ENCODE measurements at places on chromosomes 2 and 18. TPM values are rescaled to one million over a fixed set of nuclear protein-coding genes. Genes with fewer than 3 reads are reported as not detected.
A peak's percentile ranks its signal among the peaks of the same experiment; 100 is the strongest.

- DNase-seq, result peak; percentile 7
Measured at GRCh38 chr18:80191907-80192652, 55.2 kb downstream of the PARD6G start.

DNA sequence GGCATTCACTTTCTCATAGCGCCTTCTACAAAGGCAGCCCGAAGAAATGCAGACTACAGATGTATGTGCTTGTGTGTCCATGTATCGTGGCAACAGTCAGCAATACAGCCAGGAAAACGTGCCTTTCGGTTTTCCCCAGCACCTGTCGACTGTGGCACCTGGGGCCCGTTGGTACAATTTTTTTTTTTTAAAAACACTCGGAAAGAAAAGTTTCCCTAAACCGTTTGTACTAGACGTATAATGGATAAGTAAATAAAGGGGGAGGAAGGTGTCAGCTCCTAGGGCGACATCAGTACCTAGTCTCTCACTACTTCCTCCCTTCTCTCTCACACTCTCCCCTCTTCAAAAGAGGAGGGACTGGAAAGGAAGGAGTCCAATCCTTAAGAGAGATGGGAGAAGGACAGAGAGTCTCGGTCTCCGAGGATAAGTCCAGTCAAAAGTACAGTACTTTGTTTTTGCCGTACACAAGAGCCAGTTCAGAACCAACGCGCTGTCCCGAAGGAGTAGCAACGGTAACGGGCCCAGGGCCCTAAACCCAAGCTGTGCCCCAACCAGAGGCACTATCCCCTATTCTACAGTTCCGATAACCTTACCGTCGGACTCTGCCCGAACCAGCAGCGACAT lies 759 bp downstream of the PPP4R3B start:
- no peak for DNase-seq

DNA sequence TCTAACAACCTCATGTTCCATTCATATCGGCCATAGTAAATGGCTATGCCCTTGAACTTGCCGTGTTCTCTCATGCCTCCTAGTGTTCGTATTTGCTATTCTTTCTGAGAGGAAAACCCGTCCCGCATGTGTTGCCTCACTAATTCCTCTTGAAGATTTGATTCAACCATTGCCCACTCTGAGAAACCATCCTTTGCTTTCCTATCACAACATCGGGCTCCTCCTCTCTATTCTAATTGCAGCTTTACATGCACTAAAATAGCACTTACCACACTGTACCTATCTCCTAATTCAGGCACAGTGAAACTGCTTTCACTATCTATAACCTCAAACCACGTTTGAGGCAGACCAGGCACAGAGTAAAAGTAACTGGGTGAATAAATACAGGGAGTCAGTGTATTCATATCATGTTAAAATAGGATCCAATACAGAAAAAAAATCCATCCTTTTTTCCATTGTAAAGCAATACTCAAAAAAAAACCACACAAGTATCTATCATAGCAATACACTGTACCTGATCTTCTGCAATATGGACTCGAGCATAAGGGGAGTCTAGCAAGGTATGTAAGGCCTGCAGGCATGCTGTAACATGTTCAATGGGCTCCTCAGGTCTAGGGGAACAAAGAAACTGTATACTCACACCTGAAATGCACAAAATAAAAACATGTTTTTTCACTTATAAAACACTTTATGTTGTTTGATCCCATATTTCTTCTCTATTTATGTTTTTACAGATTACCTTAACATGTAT lies 39.0 kb upstream of the STRN start:
- DNase-seq, result no peak

DNA sequence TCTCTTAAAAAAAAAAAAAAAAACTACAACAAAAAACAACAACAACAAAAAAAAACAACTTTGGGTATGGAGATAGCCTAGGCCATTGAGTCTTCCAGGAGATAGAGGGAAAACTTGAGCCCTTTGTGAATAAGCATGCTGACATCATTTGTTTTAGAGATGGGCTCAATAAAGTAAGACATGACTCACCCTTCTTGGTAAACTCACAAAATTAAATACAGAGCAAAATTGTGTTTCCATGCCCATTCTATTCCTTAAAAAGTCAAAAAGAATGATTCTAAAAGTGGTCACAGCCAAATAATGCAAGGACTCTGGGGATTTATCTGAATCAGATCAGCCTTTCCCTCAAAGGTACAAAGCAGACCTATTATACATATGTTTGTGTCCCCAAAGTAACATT lies 117.4 kb downstream of the ETAA1 start:
- DNase-seq, result no peak

GRCh38 chr2:71459084-71459431 lies 5.7 kb downstream of the DYSF start:
- peak; percentile 43 for DNase-seq

Gene LIPG
- total RNA-seq, result 0.93 TPM

DNA sequence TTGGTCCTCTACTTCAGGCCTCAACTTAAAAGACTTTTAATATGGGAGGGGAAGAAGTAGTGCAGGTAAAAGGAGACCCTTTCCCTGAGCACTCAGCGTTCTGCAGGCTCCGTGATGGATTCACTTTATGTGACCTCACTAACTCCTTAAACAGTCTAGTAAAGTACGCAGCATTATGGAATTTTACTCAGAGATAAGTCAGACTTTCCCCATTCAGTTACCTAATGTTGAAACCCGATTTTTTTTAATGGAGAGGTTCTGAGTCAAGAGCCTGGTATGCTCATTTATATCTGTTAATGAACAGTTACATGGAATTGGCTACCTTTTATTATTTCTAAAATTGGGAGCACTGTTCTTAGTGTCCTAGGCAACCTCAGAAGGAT lies 34.1 kb downstream of the RASGRP3 start:
- DNase-seq, result no peak

Gene SPHKAP
- 23.5 TPM for total RNA-seq

DNA sequence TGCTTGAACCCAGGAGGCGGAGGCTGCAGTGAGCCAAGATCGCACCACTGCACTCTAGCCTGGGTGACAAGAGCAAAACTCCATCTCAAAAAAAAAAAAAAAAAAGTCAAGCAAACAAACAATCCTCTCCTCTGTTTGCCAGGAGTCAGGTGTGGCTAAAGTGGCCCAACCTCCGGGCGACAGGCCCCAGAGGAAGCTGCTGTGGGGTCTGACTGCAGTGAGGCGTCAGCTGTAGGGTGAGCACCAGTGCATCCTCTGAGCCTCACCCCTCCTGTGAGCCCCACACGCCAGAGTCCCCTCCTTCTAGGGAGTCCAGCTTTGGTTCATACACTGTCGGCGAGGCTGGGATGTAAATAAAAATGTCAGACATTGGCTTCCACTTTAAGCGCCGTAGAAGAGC lies 76.5 kb upstream of the HS6ST1 start:
- DNase-seq, result no peak

Gene ABHD1
- 1.0 TPM for total RNA-seq

DNA sequence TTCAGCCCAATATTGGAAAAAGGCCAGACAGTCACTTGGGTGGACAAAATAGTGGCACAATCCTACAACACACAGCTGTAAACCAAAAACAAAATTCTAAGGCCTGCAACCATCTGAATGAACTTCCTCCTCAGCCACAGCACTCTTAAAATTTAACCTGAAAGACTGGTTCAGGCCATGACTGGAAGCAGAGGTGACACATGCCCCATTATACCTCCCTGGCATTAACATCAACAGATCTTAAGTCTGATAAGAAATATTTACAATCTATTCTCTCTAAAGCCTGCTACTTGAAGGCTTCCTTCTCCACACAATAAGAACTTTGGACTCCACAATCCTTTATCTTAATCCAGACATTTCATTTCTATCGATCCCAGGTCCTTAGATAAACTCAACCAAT lies 192.4 kb upstream of the LRP1B start:
- DNase-seq, result no peak

DNA sequence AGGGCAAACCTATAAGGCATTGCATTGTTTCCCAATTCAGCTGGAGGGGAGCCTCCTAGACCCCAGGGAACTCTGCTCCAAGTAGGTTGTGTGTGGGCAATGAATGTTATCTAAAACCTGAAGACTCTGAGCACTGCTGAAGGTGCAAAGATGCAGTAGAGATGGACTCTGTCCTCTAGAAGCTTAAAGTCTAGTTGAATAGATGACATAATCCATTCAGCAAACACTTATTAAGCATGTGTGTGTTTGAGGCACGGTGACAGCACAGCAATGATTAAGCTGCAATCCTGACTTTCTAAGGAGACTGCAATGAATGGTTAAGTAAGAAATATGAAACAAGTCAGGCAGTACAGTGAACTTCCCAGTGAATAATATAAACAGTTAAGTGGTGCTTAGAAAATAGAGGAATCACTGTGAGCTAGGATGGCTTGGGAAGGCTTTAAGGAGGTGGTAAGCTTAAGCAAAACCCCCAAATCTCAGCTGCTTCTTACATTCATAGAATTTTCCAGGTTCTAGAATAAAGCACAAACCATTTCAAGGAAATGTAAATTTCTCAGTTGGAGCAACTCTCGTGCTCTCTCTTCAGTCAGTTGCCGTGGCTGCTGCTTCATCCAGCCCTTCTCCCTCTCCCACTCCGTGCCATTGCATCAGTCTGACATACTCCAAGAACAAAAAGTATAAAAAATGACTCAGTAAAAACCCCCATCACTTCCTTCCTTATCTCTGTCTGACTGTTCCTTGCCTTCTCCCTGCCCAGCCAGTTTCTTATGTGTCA lies 19.1 kb downstream of the MXD1 start:
- DNase-seq, result peak; percentile 77

DNA sequence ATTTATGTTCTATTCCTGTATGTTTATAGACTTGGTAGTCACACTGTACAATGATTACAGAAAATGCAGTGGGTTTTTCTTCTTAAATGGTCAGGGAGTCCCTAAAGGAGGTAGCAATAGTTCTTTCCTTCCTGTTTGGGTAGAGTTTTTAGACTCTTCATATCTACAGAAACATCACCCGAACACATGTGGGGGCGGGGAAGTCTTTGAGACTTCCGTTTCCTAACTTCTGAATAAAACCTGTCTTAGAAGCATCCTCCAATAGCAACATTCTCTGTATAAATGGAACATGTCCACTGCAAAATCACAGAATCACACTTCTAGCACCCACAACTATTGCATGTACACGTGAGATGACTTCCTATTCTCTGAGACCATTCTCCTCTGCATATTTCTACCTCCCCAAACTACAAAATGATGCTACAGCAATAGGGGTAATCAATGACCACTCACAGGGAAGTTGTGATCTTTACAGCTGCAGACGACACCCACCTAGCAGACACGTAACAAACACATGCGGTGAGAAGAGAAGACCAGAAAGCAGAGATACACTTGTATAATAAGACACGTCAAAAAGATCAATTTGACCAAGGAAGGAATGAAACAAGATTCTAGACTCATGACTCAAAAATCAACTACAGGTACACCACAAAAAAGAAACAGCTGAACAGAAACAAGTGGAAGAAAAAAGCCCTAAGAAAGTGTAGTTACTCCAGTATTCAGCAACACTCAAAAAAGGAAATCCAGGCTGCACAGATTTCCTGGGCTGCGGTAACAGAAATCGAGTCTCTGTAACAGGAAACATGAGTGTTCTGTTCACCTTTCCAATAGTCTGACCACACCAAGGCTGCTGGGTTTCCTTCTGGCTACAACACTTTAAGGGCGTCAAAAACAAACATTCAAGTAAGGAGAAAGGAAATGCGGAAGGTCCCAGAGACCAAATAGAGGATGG lies 120.4 kb downstream of the ZNF516 start:
- no peak for DNase-seq

GRCh38 chr2:5854797-5855196 lies 162.6 kb downstream of the SOX11 start:
- DNase-seq, result no peak

- DNase-seq, result no peak
Measured at GRCh38 chr2:6940820-6941219, 23.6 kb downstream of the RNF144A start.

Gene MPHOSPH10
- total RNA-seq, result 14.0 TPM

Gene LANCL1
- total RNA-seq, result 43.2 TPM

Gene EEF1B2
- total RNA-seq, result 212 TPM

GRCh38 chr2:38728694-38729093 lies 22.5 kb downstream of the SRSF7 start:
- no peak for DNase-seq

Gene TMEM17
- 1.2 TPM for total RNA-seq
